Stimulated activated CD8-positive, alpha-beta memory T cell treated with anti-CD3 and anti-CD28 coated beads, Interleukin-2, amount 100 ng/mL, for 1 hour (primary cell): ENCODE measurements at places on chromosomes 16 and 17.

- peak; percentile 50 for DNase-seq
Observed at GRCh38 chr16:85086347-85087291, 25.7 kb downstream of the CIBAR2 start.

- no peak for DNase-seq
Observed at GRCh38 chr17:7835814-7836595, 2.0 kb downstream of the KDM6B start.

DNA sequence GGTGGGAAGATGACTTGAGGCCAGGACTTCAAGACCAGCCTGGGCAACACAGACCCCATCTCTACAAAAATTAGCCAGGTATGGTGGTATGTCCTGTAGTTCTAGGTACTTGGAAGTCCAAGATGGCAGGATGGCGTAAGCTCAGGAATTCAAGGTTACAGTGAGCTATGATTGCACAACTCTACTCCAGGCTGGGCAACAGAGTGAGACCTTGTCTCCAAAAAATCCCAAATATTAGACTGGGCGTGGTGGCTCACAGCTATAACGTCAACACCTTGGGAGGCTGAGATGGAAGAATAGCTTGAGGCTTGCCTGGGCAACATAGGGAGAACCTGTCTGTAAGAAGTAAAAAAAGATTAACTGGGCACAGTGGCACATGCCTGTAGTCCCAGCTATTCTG lies 30.8 kb downstream of the SUZ12 start:
- DNase-seq, result no peak

DNA sequence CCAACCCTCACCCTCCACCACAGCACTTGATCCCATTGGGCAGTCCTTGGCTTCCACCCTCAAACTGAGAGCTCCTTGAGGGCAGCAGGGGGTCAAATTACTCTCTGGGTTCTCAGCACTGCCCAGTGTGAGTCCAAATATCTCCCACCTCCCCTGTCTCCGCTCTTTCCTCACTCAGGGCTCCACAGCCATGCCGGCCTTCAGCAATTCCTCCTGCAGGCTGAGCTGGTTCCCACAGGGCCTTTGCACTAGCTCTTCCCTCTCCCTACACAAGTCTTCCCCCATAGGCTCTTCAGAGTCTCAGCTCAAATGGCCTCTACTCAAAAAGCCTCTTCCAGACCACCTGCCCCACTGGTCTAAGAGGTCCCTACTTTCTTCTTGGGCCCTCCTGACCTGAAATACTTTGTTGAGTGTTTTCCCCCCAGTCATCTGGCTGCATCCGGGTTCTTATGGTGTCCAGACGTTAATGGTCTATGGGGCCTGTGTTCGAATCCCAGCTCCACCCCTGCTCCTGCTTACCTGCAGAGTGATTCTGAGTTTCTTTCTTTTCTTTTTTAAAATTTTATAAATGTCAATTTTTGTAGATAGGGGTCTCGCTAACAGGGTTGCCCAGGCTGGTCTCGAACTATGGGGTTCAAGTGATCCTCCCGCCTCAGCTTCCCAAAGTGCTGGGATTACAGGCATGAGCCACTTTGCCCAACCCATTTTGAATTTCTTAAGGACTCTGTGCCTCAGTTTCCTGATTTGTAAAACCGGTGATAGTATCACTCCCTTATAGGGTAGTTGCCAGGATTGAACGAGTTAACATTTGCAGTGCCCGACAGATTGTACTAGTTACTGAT lies 973 bp upstream of the IL4R start:
- no peak for DNase-seq

- no peak for DNase-seq
Observed at GRCh38 chr16:23194497-23195221, 12.1 kb downstream of the SCNN1G start.

DNA sequence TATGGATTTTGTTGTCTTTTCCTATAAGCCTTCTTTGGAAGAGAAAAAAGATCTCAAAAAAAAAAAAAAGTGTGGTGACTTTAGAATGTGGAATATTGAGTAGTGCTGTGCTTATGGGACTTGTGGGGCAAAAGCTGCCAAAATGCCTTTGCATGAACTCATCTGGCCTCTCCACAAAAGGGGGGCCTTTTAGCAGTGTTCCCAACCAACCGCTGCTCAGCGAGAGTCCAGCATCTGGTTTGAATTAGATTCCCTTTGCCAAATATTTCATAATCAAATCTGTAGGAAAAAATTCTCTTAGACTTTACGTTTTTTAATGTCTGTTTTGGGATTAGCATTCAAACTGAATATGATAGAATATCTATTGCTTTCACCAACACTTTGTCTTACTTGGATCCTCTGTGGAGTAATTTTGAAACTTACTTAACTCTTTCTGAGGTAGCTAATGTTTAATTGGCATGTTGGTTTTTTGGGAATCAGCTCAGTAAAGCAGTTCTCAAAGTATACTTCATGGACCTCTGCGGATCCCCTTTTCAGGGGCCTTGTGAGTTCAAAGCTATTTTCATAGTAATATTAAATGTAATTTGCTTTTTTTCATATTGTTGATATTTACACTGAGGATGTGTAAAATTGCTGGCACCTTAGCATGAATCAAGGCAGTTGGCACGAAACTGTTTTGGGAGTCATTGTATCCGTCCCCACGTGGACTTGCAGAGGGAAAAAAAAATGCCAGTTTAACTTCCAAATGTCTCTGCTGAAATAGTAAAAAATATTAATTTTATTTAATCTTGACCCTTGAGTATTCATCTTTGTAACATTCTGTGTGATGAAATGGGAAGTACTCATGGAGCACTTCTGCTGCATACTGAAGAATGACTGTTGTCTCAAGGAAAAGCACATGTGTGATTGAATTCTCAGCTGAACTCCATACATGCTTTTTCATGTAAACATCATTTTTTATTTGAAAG lies 34.7 kb upstream of the VPS4A start:
- DNase-seq, result no peak

- DNase-seq, result no peak
Observed at GRCh38 chr16:9772526-9773225, 409.6 kb downstream of the GRIN2A start.

- DNase-seq, result no peak
Observed at GRCh38 chr17:41464682-41465081, 2.5 kb downstream of the KRT32 start.

DNA sequence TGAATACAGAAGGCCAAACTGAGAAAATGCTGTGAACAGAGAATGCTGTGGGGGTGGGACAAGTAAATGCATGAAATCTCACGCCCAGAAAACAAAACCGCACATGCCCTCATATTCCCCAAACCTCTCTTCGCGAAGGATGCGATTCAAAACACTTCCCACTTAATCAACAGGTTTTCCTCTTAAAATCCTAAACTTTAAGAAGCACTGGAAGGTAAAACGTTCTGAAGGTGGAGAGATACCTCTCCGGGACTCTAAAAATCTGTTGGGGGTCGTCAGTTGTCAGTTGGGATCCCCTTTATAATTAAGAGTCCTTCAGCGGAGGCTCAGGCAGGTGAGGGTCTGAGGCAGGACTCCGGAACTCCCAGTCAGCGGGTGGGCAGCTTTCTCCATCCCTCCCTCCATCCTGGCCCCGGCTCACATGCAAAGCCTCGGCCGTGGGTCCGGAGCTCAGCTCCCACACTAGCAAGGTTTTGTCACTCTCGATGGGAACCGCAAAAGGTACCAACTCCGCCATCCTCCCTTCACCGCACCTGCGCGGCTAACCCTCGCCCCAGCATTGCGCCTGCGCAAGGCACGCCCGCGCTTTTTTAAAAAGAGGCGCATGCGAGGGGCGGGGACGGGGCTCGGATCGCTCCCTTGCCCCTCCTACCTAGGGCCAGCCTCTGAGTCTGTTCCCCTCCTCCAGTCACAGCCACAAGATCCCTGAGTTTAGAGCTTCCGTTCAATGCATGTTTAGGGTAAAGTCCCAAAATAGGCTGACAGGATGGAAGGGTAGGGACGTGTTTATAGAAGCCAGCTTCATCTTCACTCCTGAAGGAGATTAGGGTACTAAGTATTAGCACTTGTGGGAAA lies at the start of gene RDM1:
TSS of gene RDM1 (minus strand) at position 563 of the 855 bp plus-strand sequence. CDS start at position 517, 46 bp downstream.
- DNase-seq, result peak; percentile 61

DNA sequence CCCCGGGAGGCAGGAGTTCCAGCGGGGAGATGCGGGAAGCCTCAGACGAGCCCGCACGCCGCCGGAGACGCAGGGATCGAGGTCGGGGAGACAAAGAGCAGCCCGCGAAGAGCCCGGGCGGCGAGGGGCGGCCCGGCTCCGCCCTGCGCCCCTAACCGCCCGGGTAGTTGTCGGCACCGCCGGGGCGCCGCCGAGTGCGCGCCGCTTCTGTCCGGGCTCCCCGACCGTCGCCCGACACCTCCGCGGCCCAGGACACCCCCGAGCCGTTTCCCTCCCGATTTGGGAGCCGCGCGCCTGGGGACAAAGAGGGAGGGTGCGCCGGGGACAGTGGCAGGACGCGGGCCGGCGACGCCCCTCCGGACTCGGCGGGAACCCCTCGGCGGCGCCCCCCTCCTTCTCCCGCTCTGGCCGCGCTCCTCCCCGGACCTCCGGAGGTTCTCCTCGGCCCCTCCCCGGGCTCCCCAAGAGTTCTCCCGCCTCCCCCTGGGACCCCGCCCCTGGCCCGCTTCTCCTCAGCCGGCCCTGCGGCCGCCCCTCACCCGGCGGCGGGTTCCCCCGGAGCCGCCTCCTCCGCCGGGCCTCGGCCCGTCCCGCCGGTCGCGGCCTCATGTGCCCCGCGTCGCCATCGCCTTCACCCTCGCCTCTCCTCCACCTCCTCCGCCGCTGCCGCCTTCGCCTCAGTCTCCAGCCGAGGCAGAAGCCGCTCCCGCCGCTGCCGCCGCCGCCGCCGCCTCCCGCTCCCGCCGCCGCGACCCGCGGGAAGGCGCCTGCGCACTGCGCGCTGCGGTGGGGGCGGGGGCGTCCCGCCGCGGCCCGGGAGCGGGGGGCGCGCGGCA lies at the start of gene GJC1:
TSS of gene GJC1 (minus strand) at position 765 of the 836 bp plus-strand sequence. CDS start 24,470 bp downstream, outside the sequence.
- DNase-seq, result no peak

- no peak for DNase-seq
Observed at GRCh38 chr16:25978218-25978617, 286.5 kb downstream of the HS3ST4 start.

DNA sequence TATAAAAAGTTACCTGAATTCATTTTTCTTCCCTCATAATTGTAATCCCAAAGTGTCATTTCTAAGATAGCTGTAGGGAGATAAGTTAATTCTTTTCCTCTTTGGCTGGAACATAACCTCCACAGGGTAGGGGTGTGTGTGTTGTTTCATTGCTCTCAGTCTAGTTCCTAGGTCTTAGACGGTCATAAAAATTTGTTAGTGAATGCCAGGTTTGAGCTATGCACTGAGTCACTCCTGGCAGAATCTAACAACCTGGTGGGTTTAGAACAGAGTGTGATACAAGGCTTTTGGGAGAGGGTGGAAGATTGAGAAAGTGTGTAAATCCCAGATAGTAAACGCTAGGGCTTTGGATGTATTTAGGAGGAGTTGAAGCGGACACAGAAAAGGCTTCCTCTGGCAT lies 894 bp upstream of the PHKG2 start:
- DNase-seq, result no peak

DNA sequence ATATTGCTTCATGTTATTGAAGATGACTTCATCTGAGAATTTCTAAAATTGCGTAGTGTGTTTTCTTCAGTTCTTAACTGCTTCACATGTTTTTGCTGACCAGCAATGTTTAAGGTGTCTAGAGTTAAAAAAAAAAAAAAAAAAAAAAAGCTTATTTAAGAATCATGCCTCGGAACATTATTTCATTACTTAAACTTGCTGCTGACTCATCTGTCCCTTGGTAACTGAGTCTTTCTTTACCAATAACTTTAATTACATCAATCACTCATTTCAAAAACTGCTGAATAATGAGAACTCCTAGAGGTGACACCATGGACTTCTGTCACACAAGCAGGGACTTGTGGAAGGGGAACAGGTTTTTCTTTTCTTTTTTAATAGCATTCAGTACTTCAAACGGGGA lies 16.2 kb downstream of the IRX5 start:
- no peak for DNase-seq

- no peak for DNase-seq
Observed at GRCh38 chr17:42346481-42346880, 41.8 kb downstream of the STAT3 start.

- DNase-seq, result no peak
Observed at GRCh38 chr17:34133350-34133749, 121.7 kb upstream of the CCL2 start.

DNA sequence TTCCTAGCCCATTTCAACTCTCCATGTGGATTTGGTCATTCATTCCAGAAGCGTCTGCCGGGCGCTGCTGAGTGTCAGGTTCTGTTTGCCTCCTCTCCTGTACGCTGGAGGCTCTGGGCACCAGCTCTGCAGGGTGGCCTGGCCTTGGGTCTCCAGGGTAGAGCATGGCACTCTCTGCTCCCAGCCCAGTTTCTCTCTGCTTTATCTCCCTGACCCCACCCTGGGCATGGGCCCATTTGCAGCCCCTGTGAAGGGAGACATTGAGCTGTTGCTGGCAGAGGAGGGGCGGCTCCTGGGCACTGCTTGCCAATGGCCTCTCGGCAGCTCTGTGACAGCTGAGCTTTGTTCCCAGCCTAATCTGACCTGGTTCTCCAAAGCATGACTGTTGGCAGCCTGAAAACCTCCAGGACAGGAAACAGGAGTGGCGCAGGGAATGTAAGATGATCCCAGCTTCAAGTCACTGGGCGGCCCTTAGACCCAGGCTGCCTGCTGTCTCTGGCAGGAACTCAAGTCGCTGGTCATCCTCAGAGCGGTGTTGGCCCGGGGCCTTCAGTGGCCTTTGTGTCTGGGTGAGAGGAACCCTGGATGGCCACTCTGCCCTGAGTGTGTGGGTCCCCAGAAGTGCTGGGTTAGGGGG lies 146.8 kb downstream of the SEC14L1 start:
- DNase-seq, result no peak

- no peak for DNase-seq
Observed at GRCh38 chr17:45408611-45409421, 23.9 kb downstream of the ARHGAP27 start.

DNA sequence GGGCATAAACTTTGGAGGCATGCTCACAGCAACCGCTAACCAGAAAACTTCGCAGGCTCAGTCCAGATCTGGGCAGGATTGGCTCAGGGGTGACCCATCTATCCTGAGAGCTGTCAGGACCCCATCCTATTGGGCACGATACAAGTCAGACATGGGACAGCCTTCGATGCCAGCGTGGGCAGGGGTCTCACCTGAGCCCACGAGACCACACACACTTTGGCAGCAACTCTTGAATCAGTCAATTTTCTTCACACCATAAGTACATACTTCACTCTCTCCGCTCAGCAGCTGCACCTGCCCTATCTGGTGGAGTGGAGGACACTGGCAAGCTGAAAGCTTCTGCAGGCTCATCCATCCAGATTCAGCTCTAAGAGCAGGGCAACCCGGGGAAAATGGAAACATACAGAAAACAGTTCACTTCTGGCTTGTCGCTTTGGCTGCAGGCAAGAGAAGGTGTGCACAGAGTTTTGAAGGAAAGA lies 48.3 kb downstream of the ZFHX3 start:
- DNase-seq, result no peak

DNA sequence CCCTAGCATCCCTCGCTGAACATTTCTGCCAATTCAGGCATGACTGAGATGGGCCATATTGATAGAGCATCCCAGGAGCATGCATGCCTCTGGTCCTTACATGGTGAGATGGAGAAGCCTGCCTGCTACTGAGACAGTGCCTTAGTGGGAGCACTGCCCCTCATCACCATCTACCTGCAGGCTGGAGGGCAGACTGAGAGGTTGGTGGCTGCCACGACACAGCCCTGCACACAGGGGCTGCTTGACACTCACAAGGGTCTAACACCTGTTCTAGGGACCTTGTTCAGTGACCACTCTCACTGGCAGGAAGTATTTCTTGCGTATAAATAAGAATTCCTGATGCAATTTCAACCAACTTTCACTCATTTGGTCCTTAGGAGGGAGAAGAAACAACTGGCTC lies 34.0 kb downstream of the WIPI1 start:
- DNase-seq, result no peak

GRCh38 chr17:76528528-76529223 lies 8.8 kb downstream of the CYGB start:
- no peak for DNase-seq

- no peak for DNase-seq
Observed at GRCh38 chr17:67482764-67483163, 105.7 kb downstream of the PITPNC1 start.
